Bronchial smooth muscle cell (primary cell): ENCODE measurements at places on chromosomes 1 and 21. TPM values are rescaled to one million over a fixed set of nuclear protein-coding genes. Genes with fewer than 3 reads are reported as not detected.

Gene FCGR1A
- total RNA-seq: not detected in 2 replicates

Gene SESN2
- 12.6 and 14.2 TPM in 2 replicates for total RNA-seq

Gene OR2L3
- not detected in 2 replicates for total RNA-seq

Gene CYP2J2
- under 0.01 and 0.17 TPM in 2 replicates for total RNA-seq

Gene FCER1G
- total RNA-seq: not detected in 2 replicates

Gene TMEM269
- total RNA-seq: under 0.01 TPM in 1 of 2 replicates, not detected in the other

Gene CD247
- not detected in 2 replicates for total RNA-seq

Gene DNAJC28
- 1.4 and 1.7 TPM in 2 replicates for total RNA-seq

Gene ETV3L
- not detected in 2 replicates for total RNA-seq

Gene RPE65
- total RNA-seq: not detected in 2 replicates

Gene OR14K1
- total RNA-seq: not detected in 2 replicates

Gene MATN1
- 0.17 TPM in 1 of 2 replicates, not detected in the other for total RNA-seq

Gene RWDD3
- 13.0 and 17.0 TPM in 2 replicates for total RNA-seq

Gene PRAMEF6
- total RNA-seq: not detected in 2 replicates

Gene ELAPOR1
- 0.43 and 0.95 TPM in 2 replicates for total RNA-seq

Gene TDRD10
- total RNA-seq: under 0.01 TPM in 1 of 2 replicates, not detected in the other

Gene HSF2BP
- total RNA-seq: 0.77 and 1.6 TPM in 2 replicates

Gene GCLM
- 16.2 and 17.9 TPM in 2 replicates for total RNA-seq
